ENCODE measurements at places on chromosomes 6 and 20.
A peak's percentile ranks its signal among the peaks of the same experiment; 100 is the strongest.

DNA sequence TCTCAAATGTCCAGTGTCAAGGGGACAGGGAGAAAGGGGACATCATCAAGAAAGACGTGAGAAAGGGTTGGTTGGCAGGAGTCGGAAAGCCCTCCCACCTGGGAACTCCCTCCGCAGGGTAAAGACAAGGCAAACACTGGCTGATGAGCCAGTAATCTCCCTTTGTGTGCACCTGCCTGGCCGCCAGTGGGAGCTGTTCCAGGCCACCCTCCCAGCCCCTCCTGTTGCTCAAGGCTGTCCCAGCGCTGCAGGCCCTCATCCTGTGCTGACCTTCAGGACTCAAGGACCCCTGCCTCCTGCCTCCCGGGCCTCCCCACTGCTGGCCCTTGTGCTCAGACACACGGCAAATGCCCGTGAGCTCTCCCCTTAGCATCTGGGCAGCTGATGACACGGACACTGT, 7.4 kb downstream of the FRMD1 start:
- DNase-seq, result no peak

DNA sequence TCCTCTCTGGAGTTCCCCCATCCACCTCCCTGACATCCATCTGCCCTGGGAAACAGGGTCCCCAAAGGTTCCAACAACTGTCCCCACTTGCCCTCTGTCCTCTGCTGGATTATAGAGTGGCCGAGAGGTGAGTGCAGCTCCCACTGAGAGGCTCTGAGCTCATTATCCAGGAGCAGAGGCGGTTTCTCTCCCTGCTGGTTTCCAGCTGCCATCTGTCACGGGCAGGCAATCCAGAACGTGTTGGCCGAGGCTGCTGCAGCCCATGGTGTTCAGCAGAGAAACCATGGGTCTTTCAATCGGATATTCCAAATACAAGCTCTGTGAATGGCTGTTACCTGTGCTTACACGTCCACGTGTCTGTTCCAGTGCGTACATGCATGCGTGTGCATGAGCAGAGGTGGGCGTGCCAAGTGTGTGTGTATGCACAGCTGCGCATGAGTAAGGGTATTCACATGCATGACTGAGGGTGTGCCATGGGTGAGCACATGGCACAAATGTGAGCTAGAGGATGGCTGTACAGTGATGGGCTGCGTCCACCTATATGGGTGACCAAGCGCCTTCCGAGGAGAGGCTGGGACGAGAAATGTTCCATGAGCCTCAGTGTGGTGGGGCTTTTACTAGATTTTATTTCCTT, 183.7 kb upstream of the PMEPA1 start:
- DNase-seq, result no peak

GRCh38 chr20:2234598-2235191, 61.1 kb upstream of the TGM3 start:
- DNase-seq, result no peak

GRCh38 chr6:84078335-84078734, 44.8 kb downstream of the MRAP2 start:
- no peak for DNase-seq

GRCh38 chr6:44624226-44624625, 236.7 kb downstream of the CDC5L start:
- DNase-seq, result no peak

GRCh38 chr6:167915139-167915538, 82.3 kb upstream of the KIF25 start:
- no peak for DNase-seq

DNA sequence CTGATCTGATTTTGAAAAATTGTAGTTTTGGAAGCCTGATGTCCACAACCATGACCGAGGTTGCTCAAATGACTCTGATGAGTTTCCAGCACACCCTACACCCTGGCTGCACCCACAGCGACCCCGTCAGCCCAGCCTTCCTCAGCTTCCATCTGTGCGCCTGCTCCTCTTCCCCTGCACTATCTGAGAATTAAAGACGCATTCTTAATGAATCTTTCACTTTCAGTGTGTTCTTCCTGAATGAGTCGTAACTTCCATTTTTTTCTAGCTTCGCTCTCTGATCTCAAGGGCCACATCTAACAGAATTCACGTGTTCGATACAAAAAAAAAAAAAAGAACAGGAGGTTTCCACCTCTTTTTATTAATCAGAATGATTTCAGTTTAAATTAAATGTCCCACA, 21.3 kb upstream of the RREB1 start:
- peak; percentile 25 for DNase-seq

DNA sequence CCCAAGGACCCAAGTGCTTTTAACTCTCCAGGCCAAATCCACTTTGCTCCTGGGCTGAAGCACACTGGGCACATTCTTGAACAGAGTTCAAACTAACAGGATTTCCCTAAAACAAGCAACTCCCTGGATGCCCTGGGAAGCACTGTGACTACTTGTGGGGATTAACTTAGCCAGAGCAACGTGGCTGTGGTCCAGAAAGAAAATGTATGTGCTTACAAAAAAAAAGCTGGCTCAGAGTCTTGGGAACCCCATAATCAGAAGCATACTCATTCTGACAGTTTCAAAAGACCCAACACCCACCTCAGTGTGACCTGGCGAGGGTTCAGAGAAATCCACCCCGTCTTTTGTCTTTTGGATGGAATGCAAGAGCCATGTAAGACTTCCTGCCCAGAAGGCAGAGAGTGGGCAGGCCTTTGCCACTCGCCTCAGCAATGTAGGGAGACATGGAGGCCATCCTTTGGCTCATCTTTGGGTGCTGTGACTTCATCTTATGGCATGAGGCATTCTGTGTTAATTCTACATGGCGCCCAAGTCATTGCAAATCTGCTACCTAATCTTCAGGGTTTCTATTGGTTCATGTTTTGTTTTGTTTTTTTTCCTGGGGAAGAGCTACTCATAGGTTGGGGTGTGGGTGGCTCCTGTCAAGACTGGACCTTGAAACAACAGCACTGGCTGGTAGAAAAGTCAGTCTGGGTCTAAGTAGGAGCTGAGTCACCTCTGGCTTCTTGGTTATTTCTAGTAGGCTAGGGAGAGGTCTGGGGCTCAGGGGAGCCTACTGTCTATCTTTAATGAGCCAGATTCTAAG, 248.6 kb upstream of the SUPT3H start:
- no peak for DNase-seq

DNA sequence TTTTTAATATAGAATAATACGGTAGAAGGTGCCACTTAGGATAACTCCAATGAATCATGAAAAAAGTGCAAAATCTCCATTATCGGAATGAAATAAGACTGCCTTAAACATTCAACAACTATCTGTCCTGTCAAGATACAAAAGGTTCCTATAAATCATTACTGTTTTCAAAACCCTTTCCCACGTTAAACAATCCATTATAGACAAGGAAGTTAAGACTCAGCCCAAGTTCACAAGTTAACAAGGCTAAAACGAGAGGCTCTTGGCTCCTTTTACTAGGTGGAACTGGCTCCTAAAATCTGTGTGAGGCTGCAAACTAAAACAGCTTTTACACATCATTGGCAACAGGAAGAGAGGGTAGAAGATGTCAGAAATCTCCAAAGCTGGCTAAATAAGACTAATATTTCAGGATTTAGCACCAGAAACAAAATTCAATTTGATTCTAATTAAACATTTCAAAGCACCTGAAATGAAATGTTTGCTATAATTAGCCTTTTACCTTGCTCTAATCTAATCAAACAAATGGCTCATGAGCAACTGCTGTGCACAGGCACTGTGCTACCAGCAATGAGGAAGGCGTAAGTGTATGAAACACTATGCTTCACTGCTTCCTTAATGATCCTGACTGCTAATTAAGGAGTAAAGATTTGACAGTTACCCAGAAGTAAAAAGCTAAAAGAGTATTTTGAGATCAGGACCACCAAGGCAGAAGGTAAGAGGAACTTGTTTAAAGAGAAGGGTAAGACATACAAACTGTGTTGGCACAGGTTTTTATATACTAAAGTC, 109.7 kb downstream of the DST start:
- no peak for DNase-seq

DNA sequence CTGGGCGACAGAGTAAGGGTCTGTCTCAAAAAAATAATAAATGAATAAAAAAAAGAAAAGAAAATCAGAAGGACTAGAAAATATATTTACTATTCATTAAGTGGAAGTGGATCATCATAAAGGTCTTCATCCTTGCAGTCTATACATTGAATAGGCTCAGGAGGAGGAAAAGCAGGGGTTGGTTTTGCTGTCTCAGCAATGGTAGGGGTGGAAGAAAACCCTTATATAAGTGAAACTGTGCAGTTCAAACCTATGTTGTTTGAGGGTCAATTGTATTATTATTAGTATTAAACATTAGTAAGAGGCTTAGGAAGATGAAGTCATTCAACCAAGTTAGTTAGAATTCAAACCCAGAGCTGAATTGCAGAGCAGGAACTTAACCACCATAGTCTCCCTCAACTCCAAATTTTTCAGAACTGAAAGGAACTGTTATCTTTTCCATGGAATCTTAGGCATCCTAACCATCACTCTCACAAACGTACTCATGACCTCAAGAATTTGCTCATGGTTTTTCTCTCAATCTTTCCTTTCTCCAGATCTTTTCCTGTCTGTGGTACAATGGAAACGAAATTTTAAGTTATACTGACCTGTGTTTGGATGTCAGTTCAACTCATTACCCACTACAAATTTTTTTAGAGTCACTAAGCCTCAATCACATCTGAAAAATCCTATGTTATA, 7.7 kb upstream of the SMIM13 start:
- DNase-seq, result no peak

DNA sequence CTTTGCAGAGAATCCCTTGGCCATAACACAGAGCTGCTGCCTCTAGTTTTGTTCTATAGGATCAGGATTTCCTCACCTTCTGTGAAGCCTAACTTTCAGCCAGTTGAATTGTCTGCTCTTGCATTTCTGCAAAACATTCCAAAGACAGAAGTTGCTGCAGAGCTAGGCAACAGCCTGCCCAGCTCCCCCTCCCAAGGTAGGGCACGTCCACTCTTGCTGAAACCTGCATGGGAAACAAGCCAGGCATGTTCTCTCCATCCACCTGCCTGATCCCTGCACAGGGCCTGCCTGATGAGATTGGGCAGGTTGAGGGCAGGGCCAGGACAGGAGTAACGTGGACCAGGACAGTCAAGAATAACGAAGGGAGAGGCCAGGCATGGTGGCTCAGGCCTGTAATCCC, 58.9 kb upstream of the NAA20 start:
- DNase-seq, result no peak

GRCh38 chr20:23666189-23666588, 22.6 kb downstream of the CST4 start:
- no peak for DNase-seq

- DNase-seq, result no peak
Observed at GRCh38 chr6:121755485-121755884, 320.0 kb downstream of the GJA1 start.

DNA sequence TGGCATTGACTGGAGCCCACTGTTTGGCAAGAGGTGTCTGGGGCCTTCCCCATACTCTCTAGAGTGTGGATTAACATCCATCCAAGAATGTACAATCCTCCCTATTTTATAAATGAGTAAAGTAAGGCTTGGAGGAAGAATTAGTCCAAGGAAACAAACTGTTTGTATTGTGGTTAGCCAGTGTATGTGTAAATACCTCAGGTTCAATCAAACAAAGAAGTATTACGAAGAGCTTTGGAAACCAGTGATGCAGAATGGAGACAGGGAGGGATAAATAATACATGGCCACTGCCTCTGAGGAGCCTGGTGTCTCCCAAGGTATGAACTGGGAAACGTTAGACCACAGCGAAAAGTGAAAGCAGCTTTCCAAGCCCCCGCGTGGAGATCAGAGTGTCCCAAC, 226.6 kb upstream of the RIN2 start:
- no peak for DNase-seq

DNA sequence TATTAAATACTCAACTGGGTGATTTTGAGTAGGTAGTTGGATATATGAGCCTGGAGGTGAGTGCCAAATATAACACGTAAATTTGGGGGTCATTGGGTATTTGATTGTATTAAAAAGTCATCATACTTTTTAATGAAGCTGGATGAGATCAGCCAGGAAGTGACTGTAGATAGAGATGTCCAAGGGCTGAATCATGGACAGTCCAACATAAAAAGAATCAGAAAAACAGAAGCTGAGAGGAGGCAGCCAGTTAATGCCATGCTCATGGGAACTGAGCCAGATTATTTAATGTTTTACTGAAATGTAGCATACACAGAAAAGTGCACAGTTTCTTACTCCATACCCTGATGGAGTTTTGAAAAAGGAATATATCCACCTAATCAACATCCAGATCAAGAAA, 435.5 kb upstream of the PLCB4 start:
- DNase-seq, result no peak

DNA sequence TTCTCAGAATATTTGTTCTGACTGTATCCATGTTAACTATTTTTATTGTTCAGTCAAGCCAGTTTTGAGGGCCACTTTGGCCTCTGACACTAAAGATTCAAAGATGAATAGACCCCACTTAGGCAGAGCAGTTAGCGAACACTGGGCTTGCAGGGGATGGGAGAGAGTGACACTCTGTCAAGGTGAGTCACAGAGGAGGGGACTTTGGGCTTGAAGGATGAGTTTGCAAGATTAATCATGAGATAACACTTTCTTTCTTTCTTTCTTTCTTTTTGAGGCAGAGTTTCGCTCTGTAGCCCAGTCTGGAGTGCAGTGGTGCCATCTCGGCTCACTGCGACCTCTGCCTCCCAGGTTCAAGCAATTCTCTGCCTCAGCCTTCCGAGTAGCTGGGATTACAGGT, 46.4 kb downstream of the SPATA2 start:
- no peak for DNase-seq

DNA sequence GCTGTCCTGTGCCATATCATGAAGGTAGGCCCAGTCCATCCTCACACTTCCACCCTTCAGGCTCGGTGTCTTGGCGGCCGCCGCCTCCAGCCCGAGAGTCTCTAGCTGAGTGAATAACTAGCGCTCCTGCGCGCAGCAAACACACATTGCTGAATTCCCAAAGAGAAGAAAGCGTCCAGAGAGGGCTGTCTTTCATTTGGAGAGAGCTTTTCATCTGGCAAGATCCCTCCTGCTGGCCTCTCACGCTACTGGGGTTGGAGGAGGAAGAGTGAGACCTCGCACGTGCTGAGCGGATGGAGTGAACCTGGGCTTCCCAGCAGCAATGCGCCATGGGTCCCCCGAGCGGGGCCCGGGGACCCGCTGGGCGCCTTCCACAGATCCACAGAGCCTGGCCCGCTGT, 73.2 kb downstream of the NCR2 start:
- DNase-seq, result no peak

GRCh38 chr6:2986722-2987221, 12.9 kb upstream of the NQO2 start:
- DNase-seq, result no peak

GRCh38 chr20:22758815-22759214, 174.4 kb upstream of the FOXA2 start:
- no peak for DNase-seq

DNA sequence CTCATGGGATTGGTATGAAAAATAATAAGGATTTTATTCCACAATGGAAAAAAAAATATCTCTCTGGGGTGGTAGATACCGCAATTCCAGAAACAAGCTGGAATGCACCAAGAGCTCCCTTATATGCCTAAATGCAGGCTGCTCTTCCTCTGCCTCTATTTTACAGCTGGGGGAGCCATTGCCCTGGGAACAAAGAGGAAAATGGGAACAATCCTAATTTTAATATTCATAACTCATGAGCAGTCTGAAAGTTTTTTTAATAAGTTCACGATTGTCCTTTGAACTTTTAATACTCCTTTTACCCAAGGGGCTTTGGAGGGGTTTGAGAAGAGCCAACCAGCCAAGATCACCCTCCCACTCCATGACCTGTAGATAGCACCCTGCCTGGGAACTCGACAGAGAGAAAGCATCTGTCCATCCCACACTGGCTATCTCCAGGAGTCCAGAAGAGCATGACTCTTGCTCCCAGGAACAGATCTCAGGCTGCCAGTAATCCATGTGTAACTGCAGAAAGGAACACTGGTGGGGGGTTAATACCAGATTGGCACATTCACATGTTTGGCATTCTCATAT, 74.7 kb downstream of the CD83 start:
- no peak for DNase-seq

- DNase-seq, result no peak
Observed at GRCh38 chr20:49560186-49560585, 7.8 kb downstream of the PTGIS start.
